ENCODE measurements at places on chromosomes 7 and 10. TPM values are rescaled to one million over a fixed set of nuclear protein-coding genes. Genes with fewer than 3 reads are reported as not detected.

GRCh38 chr7:55255496-55256445 lies 109.4 kb upstream of the LANCL2 start:
- no peak for DNase-seq

GRCh38 chr10:74078037-74078436 lies 72.6 kb downstream of the AP3M1 start:
- DNase-seq: no peak

DNA sequence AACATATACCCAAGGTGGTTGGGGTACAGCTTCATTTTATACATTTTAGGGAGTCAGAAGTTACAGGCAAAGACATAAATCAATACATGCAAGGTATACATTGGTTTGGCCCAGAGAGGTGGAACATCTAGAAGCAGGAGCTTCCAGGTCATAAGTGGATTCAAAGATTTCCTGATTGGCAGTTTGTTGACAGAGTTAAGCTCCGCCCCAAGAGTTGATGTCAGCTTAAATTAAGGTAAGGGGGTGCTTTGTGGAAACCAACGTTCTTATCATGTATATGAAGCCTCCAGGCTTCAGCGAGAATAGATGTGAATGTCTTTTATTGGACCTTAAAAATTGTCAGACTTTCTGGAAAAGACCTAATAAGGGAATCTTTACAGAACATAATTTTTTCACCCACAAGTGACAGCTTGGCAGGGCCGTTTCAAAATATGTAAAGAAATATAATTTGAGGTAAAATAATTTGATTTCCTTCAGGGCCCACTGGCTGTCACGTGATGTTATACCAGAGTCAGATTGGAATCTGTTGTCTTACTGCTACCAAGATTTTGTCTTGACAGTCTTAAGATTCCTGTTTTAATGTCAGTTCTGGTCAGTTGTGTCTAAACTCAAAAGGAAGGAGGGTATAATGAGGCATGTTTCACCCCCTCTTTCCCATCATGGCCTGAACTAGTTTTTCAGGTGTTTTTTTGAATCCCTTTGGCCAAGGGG lies 6.3 kb upstream of the PANK1 start:
- no peak for DNase-seq

- no peak for DNase-seq
Observed at GRCh38 chr7:19619122-19619521, 89.7 kb downstream of the POLR1F start.

- DNase-seq: no peak
Observed at GRCh38 chr10:84540617-84541288, 212.4 kb downstream of the CCSER2 start.

GRCh38 chr10:34766266-34766600 lies 48.9 kb downstream of the PARD3 start:
- DNase-seq: no peak

DNA sequence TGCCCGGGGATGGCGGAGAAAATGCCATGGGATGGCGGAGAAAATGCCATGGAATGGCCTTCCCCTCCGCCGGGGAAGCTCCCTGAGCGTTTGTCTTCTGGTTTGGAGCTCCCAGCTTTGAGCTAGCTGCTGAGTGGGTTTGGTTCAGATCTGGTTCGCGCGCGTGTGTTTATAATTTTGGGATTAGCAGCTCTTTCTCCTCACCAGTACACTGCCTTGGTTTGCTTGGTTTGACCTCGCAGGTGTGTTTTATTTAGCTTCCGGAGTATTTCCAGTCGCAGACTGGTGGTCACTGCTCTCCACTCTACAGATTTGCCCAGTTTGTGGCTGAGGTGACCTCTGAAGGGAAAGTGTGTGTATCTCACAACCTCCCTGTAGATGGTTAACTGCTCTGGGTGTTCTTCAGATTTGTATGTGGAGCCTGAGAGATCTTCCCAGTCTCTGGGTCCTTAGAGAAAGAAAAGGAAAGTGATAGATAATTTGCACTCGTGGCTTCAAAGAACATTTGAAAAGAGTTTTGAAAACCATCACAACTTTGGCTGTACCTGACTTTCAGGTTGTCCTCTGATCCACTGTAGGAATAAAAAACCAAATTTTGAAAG lies 597 bp downstream of the ZNF277 start:
- no peak for DNase-seq

- no peak for DNase-seq
Observed at GRCh38 chr7:32539919-32540531, 44.7 kb downstream of the AVL9 start.

DNA sequence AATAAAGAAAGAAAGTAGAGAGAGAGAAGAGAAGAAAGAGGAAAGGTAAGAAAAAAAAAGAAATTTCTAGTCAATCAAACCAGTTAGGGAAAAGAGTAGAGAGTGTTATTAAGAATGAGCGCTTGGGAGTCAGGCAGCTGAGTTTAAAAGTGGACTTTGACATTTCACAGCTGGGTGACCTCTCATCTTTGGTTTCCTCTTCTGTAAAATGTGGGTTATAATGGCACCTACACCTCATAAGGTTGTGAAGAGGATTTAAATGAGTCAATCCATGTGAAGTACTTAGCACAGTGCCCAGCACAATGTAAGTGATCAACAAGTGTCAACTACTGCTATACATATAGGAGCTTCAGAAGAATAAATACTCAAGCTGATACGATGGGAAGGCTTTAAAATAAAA lies 12.2 kb downstream of the HOXA1 start:
- DNase-seq: no peak

- no peak for DNase-seq
Observed at GRCh38 chr7:94906065-94906851, 1.1 kb upstream of the PPP1R9A start.

DNA sequence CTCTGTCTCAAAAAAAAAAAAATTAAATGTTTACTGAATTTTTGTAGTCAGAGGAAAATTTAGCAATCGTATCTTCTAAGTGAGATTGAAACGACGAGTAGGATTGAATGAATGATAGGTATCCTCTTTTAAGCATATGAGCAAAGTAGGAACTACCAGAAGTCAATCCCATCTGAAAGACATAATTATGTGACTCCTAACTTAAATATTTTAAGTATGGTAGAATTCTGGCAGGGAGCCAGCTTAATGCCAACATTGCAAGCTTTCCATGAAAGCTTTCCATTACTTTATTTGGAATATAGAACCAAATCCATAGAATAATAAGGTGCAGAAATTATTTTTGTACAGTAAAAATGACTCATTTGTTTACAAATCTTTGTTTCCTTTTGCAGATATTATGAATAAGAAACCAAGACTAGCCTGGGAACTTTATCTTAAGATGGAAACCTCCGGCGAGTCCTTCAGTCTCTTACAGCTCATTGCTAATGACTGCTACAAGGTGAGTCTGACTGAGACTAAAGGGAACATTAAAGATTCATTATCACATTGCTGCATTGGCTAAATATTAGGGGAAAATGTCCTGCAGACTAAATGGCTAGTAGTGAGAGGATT lies 50.2 kb upstream of the UBN2 start:
- no peak for DNase-seq

DNA sequence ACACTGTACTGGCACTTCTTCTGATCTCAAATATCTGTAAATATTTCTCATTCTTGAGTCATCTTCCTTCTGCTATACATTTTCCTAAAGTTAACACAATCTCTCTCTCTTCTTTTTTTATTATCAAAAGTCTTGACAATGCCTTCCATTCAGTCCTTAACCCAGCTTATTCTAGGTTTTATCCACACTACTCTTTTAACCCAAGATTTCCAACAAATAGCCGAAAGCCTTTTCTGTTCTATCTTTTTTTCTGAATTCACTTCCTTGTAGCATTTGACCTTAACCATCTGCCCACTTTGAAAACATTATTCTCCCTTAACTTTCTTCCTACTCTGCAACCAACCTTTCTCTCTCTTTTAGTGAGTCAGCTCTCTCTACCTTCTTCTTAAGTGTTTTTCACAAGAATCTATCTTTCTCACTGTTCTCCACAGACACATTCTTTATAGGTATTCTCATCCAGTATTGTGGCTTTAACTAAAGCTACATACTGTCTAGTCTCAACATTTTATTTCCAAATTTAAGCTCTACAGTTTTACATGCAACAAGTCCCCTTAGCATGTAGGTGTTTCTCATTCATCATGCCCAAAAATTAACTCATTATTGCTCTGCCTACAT lies 915.6 kb downstream of the KCNMA1 start:
- DNase-seq: no peak

- DNase-seq: no peak
Observed at GRCh38 chr10:117442521-117442920, 67.3 kb upstream of the PDZD8 start.

DNA sequence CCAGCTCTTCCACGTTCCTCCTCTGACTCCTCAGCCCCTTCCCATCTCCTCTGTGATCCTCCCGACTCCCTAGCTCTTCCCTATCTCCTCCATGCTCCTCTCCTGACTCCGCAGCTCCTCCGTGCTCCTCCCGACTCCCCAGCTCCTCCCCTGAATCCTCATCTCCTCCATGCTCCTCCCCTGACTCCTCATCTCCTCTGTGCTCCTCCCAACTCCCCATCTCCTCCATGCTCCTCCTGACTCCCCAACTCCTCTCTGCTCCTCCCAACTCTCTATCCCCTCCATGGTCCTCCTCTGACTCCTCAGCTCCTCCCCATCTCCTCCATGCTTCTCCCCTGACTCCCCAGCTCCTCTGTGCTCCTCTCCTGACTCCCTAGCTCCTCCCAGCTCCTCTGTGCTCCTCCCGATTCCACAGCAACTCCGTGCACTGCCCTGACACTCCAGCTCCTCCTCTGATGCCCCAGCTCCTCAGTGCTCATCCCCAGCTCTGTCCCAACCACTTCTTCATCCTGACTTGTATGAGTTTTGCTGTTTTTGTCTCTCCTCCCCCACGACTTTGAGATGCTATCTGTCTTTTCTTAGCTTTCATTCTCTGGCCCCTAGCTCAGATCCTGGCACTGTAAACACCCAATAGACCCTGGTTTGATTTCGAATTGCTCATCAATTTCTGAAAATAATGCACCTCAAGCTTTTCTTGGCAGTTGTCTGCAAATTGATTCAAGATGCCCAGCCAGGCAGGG lies 38.3 kb downstream of the OAT start:
- no peak for DNase-seq

DNA sequence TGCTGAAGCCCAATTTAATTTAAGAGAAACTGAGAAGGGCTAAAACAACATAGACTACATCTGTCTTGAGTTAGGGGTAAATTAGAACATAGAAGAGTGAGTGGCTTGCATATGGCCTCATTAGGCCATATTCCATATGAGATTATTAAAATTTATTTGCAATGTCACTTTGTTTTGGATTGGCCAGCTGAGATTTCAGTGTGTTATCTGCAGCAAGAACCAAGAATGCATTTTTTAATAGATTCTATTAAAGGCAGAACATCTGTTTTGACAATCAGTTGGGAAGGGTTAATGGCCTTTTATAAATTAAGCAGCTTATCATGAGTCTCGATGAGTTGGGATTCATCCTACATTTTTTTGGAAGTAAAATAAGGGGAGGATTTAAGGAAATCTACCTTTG lies 236.2 kb downstream of the DGKB start:
- DNase-seq: no peak

DNA sequence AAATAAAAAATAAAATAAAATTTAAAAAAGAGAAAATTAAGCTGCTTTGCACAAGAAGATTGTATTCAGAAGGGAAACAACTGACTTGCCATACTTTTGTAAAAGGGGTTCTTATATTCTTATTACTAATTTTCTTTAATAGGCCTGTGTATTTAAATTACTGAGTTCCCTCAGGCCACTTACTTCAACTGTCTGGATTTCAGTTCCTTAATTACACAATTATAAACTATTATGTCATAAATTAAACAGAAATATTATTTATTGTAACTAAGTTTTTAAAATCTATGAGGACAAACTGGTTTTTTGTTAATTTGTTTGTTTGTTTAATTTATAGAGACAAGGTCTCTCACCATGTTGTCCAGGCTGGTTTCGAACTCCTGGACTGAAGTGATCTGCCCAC lies 22.4 kb upstream of the MICU1 start:
- DNase-seq: no peak

GRCh38 chr10:113058523-113059370 lies 108.7 kb downstream of the TCF7L2 start:
- DNase-seq: no peak

GRCh38 chr7:107944411-107945169 lies 53.6 kb downstream of the DLD start:
- DNase-seq: no peak

- no peak for DNase-seq
Observed at GRCh38 chr10:12727832-12728215, 273.7 kb downstream of the CCDC3 start.

The CABCOCO1 gene
- 0.07 TPM for total RNA-seq

The ANKRD61 gene
- not detected for total RNA-seq

The NKX1-2 gene
- total RNA-seq: not detected

The PON2 gene
- total RNA-seq: 77.5 TPM

The SLC13A1 gene
- not detected for total RNA-seq

The OR2A12 gene
- not detected for total RNA-seq

The PRLHR gene
- total RNA-seq: not detected

The LIPJ gene
- total RNA-seq: 0.08 TPM

Measured in kidney epithelial cell (primary cell).